ENCODE measurements at places on chromosomes 3 and 15. TPM values are rescaled to one million over a fixed set of nuclear protein-coding genes. Genes with fewer than 3 reads are reported as not detected.
A peak's percentile ranks its signal among the peaks of the same experiment; 100 is the strongest.

- no peak for DNase-seq
Measured at GRCh38 chr15:58779554-58779953, 8.5 kb downstream of the MINDY2 start.

DNA sequence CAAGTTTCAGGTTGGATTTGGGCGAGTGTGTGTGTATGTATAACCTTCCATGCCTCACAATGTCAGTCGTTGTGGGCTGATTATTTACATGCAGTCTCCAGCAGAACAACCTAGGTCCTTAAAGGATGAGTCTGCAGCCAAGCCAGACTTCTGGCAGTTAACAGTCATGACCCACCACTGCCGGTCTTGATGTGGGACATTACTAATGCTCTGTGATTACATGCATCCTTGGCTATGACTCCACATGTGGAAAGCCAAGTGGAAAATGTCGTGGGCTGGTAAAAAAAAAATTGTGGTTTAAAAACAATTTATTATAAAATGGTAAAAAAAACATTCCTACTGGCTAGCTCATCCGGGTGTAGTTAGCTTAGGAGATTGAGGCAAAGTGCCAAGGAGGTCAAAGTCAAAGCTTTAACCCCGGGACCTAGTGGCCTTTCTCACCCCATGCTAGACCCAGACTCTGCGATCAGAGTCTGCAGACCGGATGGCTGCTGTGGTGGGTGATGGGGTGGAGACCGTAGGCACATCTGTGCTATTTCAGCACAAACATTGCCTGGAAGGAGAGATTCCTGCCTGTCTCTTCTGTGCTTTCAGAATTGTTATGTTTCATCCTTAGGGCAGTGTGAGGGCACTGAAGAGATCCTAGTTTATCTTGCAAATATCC is 6.8 kb downstream of the RARRES1 start:
- DNase-seq, result no peak

- no peak for DNase-seq
Measured at GRCh38 chr15:77782691-77783090, 150.0 kb upstream of the LINGO1 start.

DNA sequence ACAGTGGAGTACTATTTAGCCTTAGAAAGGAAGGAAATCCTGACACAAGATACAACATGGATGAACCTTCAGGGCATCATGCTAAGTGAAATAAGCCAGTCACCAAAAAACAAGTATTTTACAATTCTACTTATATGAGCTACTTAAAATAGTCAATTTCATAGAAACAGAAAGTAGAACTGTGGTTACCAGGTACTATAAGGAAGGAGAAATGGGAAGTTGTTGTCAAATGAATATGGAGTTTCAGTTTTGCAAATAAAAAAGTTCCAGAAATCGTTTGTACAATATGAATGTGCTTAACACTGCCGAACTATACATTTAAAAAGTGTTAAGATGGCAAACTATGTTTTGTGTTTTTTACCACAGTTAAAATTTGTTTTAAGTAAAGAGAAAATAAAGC is 26.8 kb downstream of the TRANK1 start:
- DNase-seq, result no peak

DNA sequence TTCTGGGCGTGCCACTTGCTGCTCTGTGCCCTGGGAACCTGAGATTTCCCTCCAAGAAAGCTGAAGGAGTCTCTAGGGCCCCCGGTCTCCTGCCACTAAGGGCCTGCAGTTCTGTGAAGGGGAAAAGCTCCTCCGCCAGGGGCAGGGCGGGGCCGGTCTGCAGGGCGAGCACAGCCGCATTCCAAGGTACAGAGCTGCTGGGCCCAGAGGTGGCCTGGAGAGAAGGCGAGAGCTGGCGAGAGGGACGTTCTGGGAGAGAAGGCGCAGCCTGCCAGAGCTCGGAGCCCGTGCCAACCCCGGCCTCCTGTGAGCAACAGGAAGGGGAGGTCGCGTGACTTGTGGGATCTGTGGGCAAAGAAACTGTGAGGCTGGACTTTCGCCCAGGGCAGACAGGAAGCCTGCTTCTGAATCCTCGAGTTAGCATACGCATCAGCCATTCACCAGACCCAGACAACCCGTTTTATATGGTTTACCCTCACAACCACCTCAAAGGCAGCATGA is 500.4 kb downstream of the SHQ1 start:
- DNase-seq, result no peak

DNA sequence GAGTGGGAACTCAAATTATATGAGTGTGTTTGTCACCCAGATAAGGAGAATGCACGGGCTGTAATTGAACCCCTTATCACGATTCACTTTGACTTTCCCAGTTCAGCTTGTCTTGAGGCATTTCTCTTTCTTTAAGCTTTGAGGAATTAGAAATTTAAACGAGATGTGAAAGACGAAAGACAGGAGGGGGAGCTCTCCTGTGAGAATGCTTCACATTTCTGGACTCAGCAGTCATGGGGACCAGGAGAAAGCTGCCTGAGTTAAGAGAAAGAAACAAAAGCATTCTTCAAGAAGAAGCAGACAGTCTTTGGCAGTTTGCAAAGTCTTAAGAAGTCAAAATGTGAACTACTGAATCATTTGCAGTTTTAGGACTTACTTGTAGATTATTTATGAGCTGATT is 205.6 kb downstream of the NECTIN3 start:
- peak; percentile 7 for DNase-seq

DNA sequence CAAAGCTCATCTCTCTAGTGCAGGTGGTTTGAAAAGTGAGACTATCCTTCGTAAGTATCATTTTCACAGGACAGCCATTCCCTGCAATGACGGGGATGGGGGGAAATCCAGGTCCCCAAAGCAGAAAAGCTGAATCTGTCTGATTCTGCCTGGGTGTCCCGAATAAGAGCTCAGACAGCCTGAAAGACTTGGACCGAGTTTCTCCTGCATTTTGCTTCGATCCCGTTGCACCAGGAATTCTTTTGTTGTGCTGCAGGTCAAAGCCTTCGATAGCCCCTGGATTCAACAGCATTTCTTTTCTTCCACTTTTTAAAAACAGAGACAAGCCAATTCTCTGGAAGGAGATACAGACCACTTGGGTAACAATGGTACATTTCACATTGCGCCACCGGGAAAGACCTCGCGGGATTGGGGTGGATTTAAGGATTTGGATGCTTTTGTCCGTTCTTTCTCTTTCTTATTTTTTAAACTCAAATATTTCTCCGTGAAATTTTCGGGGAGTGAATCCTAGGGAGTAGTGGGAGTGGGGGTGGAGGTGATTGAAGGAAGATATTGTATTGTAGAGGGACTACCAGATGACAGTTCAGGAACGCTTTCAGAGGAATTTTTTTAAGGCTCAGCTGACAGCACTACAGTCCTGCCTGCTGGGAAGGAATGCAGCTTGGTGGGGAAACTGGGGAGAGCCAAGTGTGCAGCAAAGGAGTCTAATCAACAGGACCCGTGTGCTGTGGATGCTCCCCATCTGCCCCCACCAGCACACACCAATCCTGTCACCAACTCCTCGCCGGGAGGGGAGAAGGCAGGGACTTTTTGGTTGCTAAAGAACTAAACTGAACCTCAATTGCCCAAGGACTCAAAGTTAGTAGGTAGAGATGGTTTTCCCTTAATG is 2.6 kb downstream of the SLITRK3 start:
- peak; percentile 13 for DNase-seq

DNA sequence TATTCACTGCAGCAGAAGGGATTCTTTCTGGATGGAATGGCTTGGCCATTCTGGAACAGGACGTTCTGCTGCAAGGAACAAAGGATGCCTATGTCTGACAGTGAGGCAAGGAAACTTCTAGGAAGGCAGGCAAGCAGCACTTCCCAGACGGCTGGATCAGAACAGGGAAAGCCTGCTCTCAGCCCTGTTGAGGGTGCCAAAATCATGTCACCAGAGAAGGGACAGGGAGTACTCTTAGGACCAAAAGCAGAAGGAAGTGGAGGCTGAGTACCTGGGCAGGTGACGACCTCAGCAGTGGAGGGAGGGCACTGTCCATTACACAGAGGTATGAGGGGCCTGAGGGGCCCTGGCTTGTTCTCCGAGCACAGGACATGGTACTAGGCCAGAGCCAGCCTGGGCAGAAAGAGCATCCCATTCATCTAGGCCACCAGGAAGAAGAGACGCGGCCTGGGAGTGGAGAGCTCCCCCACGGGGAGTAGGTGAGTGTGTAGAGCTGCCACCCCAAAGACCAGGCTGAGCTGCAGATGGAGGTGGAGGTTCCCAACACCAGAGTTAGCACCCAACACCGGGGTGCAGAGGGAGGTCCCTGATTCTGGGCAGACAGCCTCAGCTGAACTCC is 9.6 kb downstream of the KLF15 start:
- DNase-seq, result no peak

DNA sequence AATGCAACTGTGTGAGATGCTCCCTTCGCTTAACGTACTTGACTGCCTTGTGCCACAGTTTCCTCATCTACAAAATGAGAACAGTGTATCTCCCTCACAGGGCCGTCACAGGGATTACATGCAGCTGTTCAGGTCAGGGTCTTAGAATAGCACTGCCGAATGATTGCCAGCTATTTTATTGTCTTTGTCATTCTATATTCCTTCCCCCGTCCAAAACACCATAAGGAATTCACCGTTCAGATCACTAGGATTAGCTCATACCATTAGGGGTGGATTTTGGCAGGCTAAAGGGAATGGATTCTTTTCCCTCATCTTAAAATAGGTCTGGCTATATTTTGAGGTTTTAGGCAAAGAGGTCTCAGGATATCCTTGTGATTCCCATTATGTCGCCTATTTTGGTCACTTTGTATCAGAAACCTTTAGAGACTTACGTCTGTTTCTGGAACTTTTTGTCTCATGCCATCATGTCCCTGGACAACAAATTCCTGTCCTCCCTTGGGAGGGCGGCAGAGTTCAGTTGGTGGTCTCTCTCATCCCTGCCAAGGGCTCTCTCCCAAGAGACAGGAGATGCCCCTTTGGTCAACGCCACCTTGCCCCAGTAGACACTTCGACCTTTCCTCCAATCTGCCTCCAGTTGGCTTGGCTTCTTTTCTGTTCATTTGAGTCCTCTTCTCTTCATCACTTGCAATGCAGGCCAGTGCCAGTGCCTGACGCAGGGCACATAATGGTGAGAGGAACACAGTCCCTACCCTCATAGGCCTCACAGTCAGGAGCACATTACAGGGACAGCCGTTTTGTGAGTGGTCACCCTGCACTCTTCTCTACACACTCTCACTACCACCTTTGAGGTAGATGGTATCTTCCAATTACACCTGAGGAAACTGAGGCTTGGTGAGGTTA is 171.6 kb upstream of the BHLHE40 start:
- DNase-seq, result no peak

- no peak for DNase-seq
Measured at GRCh38 chr15:74171965-74172541, 1.5 kb upstream of the ISLR start.

The SLC22A13 gene
- polyA plus RNA-seq, result 4.4 TPM

The TRIM59 gene
- 25.9 TPM for polyA plus RNA-seq

The NUP210 gene
- polyA plus RNA-seq, result 28.9 TPM

The CHST13 gene
- 3.5 TPM for polyA plus RNA-seq

The OCA2 gene
- 9.0 TPM for polyA plus RNA-seq

The DNAH1 gene
- 14.8 TPM for polyA plus RNA-seq

The FAM81A gene
- 30.7 TPM for polyA plus RNA-seq
